ENCODE measurements at places on chromosomes 11 and 22. TPM values are rescaled to one million over a fixed set of nuclear protein-coding genes. Genes with fewer than 3 reads are reported as not detected.

ADAMTS8 gene
- total RNA-seq, result 0.85 TPM

FANCF gene
- 5.3 TPM for total RNA-seq

COMT gene
- 81.5 TPM for total RNA-seq

FAM180B gene
- 0.22 TPM for total RNA-seq

DNA sequence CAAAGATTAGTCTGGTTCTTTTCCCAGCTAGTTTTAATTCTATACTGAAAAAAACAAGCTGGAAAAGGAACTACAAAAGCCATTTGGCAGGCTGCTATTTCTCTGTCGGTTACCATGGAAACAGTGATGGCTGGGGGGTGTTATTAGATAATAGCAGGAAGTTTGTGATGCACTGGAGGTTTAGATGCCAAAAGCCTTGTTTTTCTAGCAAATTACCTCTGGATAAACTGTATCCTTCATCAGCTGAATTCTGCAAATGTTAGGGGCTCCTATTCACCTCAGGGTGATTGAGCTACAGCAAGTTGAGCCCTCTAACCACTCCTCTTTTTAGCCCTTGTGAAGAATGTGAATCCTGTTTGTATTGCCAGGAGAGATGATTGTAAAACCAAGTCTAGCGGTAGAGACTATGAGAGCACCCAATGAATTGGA, 25.2 kb downstream of the ALKBH3 start:
- DNase-seq, result no peak

- DNase-seq, result no peak
These were observed 328.1 kb downstream of the BRD1 start for GRCh38 chr22:49499433-49500075.

- no peak for DNase-seq
These were observed 131.1 kb upstream of the FIBIN start for GRCh38 chr11:26862801-26863200.

- no peak for DNase-seq
These were observed 17.7 kb downstream of the LRRC10B start for GRCh38 chr11:61526229-61526628.

- no peak for DNase-seq
These were observed 75.5 kb downstream of the PACSIN2 start for GRCh38 chr22:42939451-42939881.

DNA sequence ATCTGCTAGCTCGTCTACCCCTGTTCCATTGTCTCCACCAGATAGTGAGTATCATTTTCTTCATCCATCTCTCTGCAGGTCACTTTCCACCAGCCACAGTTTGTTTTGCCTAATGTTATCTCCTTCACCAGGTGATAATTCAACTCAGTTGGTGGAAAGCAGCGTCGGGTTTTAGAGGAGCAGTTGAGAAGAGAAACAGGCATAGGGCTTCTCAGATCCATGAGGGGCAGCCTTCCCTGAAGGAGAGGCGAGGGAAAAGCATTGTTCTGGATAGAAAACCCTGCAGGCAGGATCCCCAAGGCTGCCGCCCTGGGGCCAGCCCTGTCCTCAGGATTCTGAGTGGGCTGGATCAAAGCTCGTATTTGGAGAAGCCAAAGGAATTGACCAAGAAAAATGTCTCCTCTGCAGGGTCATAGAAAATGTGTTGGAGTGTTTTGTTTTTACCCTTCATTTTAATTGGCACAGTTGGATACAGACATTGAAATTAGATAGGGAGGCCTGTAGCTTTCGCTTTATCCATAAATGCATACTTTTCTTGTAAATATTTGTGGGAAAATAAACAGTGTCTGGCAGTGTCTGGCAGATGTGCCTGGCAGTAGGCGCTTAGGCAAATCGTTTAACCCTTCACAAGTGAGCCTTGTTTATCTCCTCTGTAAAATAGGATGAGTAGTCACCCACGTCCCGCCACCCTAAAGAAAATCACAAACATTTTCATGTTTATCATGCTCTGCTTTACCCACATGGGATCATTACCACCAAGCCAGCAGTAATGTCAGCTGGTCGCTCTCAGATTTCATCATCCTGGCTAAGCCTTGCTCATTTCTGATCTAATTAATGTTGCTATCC, 73.4 kb upstream of the TTC12 start:
- no peak for DNase-seq

- no peak for DNase-seq
These were observed 70.2 kb upstream of the TP53AIP1 start for GRCh38 chr11:129012880-129013279.

- DNase-seq, result no peak
These were observed 47.7 kb upstream of the EMID1 start for GRCh38 chr22:29157759-29158535.

GRCh38 chr11:89182773-89183518, 5.3 kb downstream of the TYR start:
- no peak for DNase-seq
